ENCODE measurements at places on chromosomes 6 and 20.

- DNase-seq, result peak; percentile 71
Measured at GRCh38 chr6:116386581-116387299, 16.0 kb downstream of the DSE start.

- DNase-seq, result peak; percentile 90
Measured at GRCh38 chr6:26571592-26572296, 25.0 kb upstream of the ABT1 start.

DNA sequence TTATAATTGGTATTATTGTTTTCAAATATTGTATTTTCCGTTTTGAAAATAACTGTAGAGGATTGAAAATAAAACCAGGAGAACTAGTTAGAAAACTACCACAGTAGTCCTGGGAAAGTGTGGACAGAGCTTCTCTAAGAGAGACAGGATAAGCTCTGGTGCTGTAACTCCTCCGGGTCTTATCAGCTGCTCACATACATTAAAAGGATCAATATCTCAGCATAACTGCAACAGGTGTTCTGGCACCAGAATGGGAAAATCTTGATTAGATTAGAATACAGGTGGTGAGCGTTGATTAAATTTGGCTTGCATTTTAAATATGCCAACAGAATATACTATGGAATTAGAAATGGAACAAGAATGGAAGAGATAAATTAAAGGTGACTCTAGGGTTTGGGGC is 1138.9 kb upstream of the ADGRB3 start:
- no peak for DNase-seq

GRCh38 chr6:69795469-69796072 is 1.2 kb downstream of the LMBRD1 start:
- DNase-seq, result no peak

All from fibroblast of skin of right biceps (primary cell).